Hematopoietic multipotent progenitor cell treated with erythropoietin and hydrocortisone succinate and interleukin-3 and kit ligand, for 6 days (in vitro differentiated cells): ENCODE measurements at places on chromosomes 12 and 14.

DNA sequence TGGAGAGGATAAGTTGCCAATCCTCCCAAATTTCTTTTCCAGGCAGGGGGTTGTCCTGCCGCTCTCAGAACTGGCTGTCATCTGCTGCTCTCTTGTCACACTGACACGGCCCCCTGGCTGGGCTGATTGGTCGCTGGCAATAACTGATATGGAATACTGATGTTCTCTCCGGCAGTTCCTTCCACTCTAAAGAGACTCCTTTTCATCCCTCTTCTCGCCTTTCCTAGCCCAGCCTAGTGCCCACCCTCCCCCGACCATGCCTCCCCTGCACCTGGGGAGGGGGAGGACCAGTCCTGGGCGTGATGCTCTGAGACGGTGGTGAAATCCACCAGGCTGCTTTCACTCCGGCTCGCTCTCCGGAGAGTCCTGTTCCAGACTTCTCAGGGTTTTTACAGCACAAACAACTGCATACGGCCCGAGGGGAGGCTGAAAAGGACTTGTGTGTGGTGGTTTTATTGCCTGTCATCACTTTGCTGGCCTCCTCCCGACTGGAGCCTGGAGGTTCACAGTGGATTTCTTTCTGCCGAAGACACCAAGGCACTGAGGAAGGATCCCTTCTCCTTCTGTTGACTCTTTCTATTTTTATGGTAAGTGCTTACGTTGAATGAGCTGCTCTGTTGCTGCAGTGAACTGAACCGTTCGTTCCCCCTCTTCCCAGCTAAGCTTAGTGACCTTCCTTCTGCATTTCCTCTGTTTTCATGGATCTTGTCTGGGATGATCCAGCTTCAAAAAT is at the start of gene ANO4:
Gene ANO4, plus strand, starts transcription at position 336 of the 733 bp plus-strand sequence. CDS start 107,010 bp downstream, outside the sequence.
- no peak for DNase-seq

DNA sequence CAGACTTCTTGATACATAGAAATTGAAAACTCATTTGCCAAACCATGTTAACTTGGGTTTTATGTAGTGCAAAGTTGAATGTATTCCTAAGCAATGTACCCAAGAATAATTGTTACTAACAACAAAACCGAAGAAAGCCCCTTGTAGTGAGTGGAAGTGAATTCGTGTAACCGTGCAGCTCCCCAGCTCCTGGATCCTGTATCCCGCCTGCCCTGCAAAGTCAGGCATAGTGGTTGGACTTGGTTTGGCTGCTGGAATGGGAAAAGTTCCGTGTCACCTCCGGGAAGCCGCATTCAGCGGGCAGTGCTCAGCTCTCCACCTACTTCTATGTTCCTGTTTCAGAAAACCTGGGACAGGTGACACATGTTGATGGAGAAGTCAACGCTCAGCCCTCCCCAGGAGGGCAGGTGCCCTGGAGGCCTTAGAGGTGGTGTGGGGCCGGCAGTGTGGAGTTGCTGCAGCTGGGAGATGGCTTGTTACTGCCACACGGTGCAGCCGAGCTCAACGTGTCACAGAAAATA is 29.2 kb upstream of the C14orf180 start:
- DNase-seq = no peak

DNA sequence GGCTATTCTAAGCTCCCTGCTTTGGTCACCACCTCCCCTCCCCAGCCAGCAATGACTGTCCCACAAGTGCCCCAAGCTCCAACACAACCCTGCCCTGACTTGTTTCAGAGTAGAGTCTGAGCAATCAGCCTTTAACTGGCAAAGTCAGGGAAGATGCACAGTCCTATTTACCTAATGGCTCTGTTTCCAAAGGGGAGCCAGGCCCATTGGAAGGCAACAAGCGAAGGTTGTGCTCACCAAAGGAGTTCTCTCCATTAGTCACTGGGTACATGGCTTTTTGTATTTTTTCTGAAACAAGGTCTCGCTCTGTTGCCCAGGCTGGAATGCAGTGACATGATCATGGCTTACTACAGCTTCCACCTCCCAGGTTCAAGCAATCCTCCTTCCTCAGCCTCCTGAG is 267.1 kb upstream of the CRY1 start:
- DNase-seq = no peak

- peak; percentile 67 for DNase-seq
Observed at GRCh38 chr12:68447797-68448260, 115.7 kb upstream of the MDM1 start.

- no peak for DNase-seq
Observed at GRCh38 chr14:73027984-73028383, 1.1 kb upstream of the ZFYVE1 start.

GRCh38 chr14:31879661-31880348 is 197.3 kb upstream of the ARHGAP5 start:
- no peak for DNase-seq

GRCh38 chr14:80764921-80765507 is 176.5 kb downstream of the CEP128 start:
- DNase-seq = no peak

DNA sequence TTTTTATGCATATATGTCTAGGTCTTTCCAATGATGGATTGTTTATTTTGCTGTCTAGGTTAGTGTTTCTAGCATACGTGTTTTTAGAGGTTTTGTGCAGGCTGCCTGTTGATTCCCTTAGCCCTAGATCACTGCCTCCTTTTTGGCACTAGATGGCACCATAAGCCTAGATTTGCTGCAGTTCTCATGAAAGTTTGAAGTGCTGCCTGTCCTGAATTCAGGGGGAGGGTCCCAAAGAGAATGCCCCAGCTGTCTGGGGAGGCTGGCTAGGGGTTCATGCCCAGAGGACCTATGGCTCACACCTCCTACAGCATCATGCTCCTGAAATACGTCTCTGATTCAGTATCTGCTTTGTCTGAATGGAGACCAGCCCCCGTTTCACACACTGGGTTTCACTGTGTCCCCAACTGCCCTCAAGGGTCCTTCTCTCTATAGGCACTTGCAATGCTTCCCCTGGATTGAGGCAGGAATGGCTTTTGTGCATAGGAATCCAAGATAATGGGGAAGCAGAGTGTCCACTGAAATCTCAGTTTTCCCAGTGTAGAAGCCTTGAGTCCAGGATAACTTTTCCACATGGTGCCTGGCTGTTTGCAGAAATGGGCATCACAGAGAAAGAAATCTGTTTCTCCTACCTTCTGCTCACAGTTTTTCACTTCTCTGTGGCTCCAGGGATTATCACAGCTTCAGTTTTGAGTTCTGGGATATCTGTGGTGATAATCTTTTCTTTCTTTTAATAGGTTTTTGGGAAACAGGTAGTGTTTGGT is 14.2 kb upstream of the TXNRD1 start:
- peak; percentile 79 for DNase-seq

DNA sequence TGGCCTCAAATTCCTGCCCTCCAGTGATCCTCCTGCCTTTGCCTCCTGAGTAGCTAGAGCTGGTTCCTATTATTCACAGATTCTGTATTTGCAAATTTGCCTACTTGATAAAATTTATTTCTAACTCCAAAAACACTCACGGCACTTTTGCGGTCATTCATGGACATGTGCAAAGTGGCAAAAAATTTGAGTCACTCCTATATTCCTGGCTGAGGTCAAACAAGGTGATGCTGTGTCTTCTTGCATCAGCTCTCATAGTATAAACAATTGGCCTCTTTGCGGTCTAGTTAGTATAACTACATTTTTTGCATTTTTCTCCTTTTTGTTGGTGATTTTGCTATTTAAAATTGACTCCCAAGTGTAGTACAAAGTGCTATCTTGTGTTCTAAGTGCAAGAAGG is 24.7 kb downstream of the ATF1 start:
- no peak for DNase-seq
